ENCODE measurements at places on chromosomes 16 and 17.
A peak's percentile ranks its signal among the peaks of the same experiment; 100 is the strongest.

DNA sequence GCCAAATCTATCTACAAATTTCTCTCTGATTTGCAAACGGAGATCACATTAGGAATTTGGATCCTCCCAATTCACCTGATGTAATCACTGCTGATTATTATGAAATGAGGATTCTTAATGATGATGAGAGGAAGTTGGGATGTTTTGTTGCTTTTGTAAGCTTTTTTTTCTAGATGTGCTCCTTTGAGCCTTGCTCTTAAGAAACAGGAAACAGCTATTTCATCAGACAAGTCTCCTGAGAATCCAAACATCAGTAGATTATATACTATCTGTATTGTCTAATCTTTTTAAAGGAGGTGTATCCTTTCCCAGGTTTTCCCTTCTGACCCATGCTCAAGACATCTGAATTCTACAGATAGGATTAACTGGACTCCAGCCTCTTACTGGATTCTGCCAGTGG is 73.3 kb downstream of the KIF2B start:
- no peak for DNase-seq

DNA sequence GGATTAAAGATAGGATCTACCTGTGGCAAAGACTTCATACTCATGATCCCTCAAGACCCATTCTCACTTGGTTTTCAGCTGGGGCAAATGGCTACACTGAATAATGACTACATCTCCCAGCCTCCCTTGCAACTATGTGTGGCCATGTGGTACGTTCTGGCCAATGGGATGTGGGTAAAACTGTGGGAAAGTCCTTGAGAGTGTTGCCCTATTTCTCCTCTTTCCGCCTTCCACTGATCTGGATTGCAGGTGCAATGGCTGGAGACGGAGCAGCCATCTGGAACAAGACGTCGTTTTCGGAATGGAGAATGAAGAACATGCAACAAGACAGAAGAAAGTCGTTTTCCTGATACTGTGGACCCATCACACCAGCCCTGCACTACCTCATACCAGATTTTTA is 48.5 kb downstream of the HAPSTR1 start:
- DNase-seq = peak; percentile 45

DNA sequence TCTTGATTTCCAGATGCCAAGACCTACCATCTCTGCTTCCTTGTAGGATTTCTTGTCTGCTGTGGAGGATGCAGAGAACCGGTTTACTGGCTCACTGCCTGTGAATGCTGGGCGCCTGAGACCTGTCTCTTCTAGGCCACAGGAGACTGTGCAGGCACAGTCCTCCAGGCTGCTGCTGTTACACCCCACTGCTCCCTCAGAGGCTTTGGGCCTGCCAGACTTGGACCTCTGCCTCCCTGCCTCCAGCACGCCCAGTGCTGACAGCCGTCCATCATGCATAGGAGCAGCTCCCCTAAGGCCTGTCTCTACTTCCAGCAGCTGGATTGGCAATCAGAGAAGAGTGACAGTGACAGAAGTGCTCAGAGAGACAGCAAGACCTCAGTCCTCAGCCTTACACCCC is 6.1 kb downstream of the HROB start:
- DNase-seq = no peak

GRCh38 chr17:48002916-48003416 is 32.1 kb downstream of the CDK5RAP3 start:
- peak; percentile 67 for DNase-seq

GRCh38 chr17:1714427-1714979 is 4.3 kb upstream of the TLCD2 start:
- DNase-seq = peak; percentile 99

DNA sequence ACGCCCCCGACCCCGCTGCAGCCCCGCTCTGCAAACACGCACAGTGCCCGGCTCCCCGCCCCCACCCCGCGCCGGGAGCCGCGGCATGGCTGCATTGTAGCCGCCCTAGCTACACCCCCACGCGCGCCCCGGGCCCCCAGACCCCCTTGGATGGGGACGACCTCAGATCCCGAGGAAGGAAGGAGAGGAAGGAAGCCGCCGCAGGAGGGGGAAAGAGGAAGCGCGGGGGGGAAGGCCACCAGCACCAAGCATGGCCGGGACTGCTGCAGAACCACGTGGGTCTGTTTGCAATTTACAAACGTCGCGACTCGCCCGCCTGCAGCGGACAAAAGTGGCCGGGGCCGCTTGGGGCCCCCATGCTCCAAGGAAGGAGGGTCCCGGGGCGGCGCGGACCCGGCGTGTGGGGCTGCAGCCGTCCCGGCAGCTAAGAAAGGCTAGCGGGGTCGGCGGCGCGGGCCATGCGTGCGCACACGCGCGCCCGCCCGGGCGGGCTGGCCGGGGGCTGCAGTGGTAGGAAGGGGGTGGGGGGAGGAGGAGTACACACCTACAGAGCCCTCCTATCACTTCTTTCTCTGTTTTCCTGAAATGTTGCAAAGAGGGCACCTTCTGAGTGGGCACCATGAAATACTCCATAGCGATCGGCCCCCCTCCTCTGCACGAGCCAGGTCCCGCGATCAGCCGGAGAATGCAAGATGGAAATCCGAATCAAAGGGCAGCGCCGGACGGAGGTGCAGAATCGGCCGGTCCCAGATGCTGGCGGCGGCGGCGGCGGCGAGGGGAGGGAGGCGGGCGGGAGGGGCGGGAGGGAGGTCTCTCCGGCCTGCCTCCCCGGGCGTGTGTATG is 488 bp downstream of the TFAP4 start:
- peak; percentile 36 for DNase-seq

DNA sequence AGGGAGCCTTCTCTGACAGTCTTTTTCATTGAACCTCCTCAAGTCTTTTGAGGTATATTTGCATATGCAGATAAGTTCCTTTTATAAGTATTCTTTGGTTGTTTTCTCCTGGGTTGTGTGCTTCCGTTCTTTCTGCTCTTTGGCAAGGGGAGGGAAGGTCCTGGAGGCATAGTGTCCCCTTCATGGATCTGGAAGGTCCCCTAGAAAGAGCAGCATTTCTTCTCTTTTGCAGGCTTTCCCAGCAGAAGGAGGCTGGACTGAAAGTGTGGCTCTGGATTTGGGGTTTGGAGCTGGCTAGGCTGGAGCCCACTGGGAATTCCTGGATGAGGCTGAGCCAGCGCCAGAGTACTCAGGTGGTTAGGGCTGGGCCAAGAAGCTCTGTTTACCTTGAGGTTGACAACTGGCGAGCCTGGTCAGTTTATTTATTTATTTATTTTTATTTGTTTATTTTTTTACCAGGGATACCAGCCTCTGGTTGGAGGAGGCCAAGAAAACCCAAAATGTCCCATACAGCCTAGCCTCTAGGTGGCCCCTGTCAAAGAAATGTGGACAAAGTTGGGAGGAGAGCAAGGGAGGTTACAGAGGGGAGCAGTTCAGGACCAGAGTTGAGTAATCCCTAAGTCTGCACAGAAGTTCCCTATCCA is 5.4 kb upstream of the TOP2A start:
- no peak for DNase-seq

DNA sequence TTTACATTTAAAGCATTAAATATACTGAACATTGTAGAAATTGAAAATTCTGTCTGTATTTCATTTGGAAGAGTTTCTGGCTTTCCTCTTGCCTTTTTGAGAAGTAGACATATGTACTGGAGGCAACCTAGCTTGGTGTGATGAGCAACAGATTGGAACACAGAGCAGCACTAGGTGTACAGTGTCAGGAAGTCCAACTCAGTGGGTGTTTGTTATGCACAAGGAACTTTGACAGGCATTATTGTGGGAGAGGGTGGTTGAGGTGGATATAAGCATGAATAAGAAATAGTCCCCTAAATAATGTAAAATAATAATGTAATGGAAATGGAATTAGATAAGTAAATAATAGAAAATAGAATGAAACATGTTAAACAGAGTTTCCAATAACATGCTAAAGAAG is 58.1 kb downstream of the PPM1E start:
- no peak for DNase-seq

DNA sequence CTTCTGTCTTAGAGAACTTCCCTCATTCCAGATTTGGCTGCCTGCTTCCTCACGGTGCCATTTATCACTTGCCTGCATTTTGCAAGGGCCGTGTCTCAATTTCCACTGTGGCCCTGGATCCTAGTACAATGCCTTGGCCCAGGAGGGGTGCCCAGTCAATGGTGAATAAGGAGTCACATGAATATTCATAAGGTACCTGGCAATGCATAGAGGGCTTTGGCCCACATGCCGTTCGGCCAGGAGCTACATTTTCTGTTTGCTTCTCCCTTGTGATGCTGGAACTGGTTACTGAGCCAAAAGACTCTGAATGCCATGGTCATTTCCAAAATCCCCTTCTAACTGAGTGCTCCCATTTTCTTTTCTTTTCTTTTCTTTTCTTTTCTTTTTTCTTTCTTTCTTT is 4.8 kb upstream of the PIRT start:
- no peak for DNase-seq

GRCh38 chr17:36935671-36936454 is 1.4 kb upstream of the LHX1 start:
- DNase-seq = no peak

DNA sequence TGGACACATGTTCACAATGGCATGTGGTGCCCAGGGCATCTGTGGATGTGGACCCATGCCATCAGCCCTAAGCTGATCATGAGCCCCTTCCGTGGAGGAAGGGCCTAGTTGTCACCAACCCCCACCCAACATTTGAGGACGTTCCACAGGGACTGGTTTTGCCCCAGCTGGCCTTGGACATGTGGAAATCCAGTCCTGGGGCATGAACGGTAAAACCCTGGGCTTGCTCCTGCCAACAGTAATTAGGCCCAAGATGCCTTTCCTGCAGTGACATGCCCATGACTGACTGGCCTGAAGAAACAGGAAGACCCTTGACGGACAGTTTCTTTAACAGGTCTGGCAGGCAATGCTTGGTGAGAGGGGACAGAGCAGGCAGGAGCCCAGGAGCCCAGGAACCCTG is 7.7 kb downstream of the TNS4 start:
- no peak for DNase-seq

DNA sequence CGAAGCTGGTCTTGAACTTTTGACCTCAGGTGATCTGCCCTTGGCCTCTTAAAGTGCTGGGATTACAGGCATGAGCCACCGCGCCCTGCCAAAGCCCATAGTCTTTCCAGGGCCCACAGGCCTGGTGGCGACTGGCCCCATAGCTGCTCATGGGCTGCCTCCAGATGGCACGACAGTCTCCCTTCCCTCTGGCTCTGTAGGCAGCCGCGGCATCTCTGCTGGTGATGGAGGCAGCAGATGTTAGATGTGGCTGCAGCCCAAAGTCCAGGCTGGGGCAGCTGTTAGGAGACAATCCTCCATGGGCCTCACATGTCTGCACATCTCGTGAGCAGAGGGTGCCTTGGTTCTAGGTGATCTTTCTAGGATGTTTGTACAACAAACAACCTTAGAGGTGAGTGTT is 69.7 kb upstream of the DNAJA2 start:
- no peak for DNase-seq

- peak; percentile 37 for DNase-seq
Observed at GRCh38 chr17:35749560-35750412, 3.3 kb downstream of the GAS2L2 start.

GRCh38 chr16:89150981-89151380 is 20.6 kb upstream of the CDH15 start:
- DNase-seq = no peak

GRCh38 chr17:69551212-69552010 is 136.9 kb downstream of the MAP2K6 start:
- peak; percentile 5 for DNase-seq

DNA sequence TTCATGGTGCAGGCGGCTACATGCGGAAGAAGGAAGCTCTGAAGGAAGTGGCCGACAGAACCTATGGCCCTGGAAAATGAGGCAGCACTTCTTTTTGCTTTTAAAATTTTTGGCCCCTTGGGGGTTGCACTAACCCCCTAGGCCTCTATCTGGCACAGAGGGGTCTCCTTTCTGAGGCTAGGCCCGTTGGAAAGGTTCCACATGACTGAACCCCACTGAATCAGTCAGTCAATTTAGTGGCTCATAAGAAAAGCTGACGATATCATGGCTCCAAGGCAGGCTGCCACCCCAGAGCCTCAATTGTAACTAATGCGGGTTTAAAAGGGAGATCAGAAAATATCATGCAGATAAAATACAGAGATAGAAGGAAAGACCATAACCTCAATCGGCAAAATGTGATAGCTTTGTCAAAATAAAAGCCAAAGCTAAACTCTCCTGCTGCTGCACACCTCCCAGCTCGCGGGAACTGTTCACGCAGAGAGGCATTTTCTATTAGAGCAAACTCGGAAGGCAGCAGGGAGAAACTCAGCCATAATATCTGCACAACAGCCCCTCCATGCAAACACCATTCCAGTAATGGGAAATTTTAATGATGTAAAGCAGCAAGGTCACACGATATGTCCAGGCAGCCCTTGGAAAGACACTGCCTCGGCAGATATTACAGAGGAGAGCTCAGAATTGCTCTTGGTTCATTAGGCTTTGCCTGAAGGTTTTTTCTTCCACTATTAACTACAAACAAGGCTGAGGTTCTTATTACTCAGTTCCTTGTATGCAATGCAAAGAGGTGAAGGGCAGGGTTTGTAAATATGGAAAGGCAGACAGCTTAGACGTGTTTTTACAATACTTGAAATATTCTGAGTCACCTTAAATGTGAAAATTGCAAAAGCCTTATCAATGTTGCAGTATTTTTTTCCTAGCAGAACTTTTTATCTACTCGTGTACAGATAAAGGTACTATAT is 200.4 kb upstream of the PMFBP1 start:
- no peak for DNase-seq

- no peak for DNase-seq
Observed at GRCh38 chr16:25931473-25932035, 239.8 kb downstream of the HS3ST4 start.

DNA sequence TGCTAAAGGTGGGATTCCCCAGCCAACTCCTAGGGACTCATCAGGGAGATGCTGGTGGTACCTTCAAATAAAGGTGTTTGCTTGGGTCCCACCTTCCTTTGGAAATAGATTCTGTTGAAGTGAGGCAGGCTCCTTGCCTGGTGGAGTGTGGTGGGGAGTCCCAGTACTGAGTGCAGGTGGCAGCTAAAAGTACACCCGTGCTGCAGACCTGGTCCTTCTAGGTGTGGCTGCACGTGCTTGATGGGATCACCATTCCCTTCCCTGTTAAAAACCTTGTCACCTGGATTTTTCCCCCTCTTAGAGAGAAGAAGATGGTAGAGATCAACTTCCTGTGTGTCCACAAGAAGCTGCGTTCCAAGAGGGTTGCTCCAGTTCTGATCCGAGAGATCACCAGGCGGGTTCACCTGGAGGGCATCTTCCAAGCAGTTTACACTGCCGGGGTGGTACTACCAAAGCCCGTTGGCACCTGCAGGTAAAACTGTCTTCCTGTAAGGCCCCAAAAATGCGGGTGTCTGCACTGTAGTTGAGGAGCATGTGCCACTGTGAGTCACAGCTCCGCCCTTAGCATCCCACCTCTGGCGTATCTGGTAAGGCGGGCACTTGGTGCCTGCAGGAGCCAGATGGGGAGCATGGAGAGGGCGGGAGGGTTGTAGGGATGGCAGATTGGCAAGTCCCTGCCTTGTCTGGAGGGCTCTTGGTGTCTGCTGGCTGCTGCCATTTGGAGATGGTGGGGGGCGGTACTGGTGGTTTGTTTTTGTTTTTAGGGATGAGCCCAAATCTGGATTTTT is 34.0 kb downstream of the PLCD3 start:
- no peak for DNase-seq

- DNase-seq = no peak
Observed at GRCh38 chr17:60335289-60335688, 56.6 kb downstream of the USP32 start.

GRCh38 chr17:9771465-9771864 is 19.9 kb downstream of the DHRS7C start:
- DNase-seq = no peak
